Esophagus squamous epithelium (tissue), 5 donors: ENCODE measurements at places on chromosomes 2 and 18. TPM values are rescaled to one million over a fixed set of nuclear protein-coding genes. Genes with fewer than 3 reads are reported as not detected.

DNA sequence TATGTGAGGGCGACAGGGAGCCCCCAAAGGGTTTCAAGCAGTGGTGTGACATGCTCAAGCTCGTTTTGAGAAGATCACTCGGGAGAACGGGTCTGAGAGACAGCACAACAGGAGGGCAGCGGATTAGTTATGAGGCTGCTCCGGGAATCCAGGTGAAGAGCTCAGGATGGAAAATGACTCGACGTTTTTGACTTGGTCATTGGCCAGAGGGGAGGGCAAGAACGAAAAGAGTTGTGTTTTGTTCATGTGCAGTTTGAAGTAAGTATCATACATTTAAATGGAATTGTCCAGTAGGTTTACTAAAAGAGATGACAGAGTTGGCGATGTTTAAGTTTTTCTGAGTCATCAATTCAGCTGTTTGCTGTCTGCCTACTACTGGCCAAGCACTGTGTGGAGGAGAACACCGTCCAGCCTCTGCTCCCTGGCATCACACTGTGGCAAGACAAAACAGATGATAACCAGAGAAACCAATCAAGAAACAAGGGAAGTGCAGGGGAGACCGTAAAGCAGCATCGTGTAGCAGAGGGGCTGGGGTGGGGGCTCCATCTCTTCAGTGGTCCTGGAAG is 25.3 kb upstream of the ANXA4 start:
- no peaks in the 10 kb centered on the region for H3K27me3 ChIP-seq
- no peak overlapping the region for H3K4me3 ChIP-seq
- DNase-seq, result no peak
- H3K4me1 ChIP-seq, result peaks cover 17% of the 10 kb centered on the region
- H3K27ac ChIP-seq, result no peak overlapping the region

Gene CXCR1
- not detected for total RNA-seq

Gene LHCGR
- 0.76 TPM for total RNA-seq

Gene PLEKHB2
- total RNA-seq, result 36.3 TPM

Gene LOXHD1
- total RNA-seq, result not detected
